ENCODE measurements at places on chromosomes 5 and 9.

DNA sequence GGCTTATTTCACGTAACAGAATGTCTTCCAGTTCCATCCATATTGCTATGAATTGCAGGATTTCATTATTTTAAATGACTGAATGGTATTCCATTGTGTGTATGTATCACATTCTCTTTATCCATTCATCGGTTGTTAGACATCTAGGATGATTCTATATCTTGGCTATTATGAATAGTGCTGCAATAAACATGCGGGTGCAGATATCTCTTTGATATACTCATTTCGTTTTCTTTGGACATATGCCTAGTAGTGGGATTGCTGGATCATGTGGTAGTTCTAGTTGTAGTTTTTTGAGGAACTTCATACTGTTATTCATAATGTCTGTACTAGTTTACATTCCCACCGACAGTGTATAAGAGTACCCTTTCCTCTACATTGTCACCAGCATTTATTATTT is 460.5 kb downstream of the MAN2A1 start:
- no peak for DNase-seq

- peak; percentile 38 for DNase-seq
Observed at GRCh38 chr5:148290271-148291195, 21.7 kb upstream of the SPINK7 start.

- DNase-seq, result no peak
Observed at GRCh38 chr5:32020946-32021345, 153.2 kb downstream of the GOLPH3 start.

DNA sequence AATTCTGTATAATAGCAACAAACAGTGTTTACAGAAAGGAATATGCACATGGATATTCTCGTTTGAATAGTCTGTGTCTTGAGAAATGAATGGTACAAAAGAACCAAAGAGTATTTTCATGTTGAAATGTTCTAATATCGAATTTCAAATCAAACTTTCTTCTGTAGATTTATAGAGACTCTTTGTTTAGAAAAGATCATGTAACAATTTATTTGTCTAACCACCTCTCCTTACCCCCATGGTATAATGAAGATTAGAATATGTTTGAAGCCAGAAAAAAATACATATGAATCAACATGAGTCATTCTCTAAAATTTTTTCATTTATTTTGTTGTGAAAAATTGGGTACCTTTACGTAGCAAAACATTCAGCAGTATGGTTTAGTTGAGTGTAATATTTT is 285.6 kb downstream of the PRR16 start:
- no peak for DNase-seq

DNA sequence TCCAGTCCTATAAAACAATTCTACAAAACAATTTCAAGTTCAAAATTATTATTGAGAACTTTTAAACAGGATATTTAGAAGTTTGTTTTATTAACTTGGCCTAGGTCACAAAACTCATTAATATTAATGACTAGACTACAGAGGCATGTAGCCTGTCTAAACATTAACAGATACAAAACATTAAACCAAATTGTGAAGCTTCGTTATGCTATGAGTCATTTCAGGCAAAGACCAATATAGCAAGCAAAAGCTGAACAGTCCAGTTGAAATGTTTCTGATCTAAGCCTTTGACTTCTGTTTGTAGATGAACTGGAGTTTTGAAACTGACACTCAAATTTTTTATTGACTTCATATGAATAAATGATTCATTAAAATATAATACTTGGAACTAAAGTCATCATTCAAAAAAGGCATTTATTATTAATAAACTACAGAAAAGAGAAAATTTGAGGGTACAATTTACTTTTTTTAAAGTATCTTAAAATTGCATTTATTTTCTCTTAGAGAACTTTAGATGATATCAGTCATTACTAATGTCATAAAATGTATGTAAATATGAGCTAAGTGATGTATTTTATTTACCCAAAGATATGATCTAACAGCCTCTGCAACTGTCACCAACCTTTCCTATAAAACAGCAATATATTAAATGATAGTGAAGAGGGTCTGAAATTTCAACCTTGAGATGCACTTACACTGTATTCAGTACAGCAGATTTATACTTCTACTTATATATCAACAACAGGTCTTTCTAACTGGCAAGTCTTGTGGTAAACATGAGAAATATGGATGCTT is 188.8 kb downstream of the COMMD10 start:
- DNase-seq, result no peak

DNA sequence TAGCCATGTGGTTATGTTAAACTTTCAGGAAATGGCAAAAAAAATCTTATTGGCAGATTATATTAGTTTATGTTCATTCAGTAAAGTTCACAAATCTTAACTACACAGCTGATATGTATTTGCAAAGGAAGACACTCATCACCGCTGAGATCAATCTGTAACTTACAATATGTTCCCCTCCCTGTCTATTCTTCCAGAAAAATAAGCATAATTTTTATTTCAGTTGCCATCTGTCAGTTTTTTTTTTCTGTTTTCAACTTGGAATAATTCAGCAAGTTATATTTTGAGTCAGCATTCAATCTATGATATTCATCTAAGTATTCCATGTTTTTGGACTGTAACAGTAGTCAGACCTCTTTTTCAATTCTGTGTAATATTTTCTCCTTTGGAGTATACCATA is 1019.9 kb upstream of the PTPRD start:
- no peak for DNase-seq

- DNase-seq, result no peak
Observed at GRCh38 chr9:31606678-31607077, 777.8 kb upstream of the ACO1 start.

DNA sequence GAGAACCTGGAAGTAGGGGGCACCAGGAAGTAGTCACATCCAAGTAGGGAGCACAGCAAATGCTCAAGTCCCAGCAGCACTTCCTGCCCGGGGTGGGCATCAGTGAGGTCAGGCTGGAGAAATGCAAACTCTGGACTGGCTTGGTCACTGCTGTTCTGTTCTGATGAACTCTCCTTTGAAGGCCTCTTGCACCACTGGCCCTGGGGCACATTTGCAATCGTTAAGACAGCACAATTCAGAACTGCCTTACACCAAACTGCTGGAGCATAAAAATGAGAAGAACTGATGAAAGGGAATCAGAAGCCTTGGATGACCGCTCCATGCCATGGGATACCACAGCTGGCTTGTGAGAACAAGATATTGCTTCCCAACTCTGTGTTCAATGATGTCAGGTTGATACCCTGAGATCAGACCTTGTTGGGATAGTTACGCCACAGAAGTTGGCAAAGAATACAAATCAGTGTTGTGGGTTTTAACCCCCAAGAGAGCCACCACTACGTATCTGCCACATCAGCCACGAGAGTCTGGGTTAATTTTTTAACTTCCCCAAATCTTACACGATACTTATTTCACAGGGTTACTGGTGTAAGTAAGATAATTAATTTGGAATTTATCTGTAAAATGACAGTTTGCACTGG is 42.3 kb upstream of the ZSWIM6 start:
- DNase-seq, result peak; percentile 5

GRCh38 chr9:70954596-70955143 is 166.8 kb downstream of the TRPM3 start:
- no peak for DNase-seq

- no peak for DNase-seq
Observed at GRCh38 chr9:106307670-106308069, 555.3 kb upstream of the ZNF462 start.

- DNase-seq, result peak; percentile 89
Observed at GRCh38 chr9:89422151-89422975, 75.5 kb downstream of the SEMA4D start.

- DNase-seq, result no peak
Observed at GRCh38 chr5:23072179-23072578, 219.0 kb upstream of the CDH12 start.

- DNase-seq, result peak; percentile 19
Observed at GRCh38 chr9:131422241-131422792, 28.4 kb downstream of the PRRC2B start.

- no peak for DNase-seq
Observed at GRCh38 chr9:31700252-31701045, 684.0 kb upstream of the ACO1 start.

DNA sequence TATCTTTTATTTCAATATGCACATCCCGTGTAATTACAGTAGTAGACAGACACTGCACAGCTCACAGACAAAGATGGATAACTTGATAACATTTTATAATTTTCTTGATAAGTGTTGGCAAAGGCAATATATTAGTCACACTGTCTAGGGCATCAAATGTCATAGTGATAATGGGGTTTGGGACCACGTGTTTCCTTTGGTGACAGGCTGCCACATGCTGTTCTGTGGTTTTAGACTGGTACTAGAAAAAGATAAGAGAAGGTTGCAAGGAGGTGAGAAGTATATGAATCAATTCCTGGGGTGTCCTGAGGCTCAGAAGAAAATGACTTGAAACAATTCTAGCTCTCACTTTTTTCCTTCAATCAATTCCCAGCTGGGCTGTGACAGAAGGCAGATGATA is 258.8 kb upstream of the CHD1 start:
- DNase-seq, result peak; percentile 3

DNA sequence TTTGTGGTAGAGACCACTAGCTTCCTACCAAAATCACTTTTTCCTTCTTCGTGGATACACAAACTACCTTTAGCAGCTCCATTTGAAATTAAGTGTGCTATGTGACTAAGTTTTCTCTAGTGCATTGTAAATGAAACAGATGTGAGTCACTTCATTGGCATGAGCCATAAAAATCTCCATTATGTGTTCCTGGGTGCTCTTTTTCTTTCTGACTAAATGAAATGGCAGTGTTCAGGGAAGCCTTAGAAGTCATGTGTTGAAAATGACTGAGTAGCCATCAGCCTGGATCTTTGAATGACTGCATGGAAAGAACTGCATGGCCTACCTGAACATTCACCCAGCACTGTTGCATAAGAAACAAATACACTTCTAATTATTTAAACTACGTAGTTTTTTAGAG is 107.9 kb downstream of the NDUFAF2 start:
- DNase-seq, result no peak

GRCh38 chr9:117135501-117136098 is 279.3 kb downstream of the ASTN2 start:
- no peak for DNase-seq

DNA sequence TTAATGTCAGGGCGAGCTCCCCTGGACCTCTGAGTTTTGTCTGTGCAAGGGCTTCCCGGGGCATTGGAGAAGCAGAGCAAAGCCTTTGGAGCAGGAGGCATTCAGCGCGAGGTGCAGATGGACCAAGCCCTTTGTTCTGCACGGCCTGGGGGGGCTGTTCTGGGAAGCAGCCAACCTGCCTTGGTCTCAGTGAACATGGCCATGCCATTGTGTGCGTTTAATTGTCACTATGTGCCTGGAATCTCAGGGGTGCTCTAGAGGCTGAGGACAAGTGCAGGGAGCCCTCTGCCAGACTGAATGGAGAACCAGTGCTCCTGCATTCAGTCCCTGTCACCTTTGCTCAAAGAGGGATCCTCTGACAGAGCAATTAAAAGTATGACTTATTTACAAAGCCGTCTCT is 329.4 kb downstream of the IRX1 start:
- no peak for DNase-seq

DNA sequence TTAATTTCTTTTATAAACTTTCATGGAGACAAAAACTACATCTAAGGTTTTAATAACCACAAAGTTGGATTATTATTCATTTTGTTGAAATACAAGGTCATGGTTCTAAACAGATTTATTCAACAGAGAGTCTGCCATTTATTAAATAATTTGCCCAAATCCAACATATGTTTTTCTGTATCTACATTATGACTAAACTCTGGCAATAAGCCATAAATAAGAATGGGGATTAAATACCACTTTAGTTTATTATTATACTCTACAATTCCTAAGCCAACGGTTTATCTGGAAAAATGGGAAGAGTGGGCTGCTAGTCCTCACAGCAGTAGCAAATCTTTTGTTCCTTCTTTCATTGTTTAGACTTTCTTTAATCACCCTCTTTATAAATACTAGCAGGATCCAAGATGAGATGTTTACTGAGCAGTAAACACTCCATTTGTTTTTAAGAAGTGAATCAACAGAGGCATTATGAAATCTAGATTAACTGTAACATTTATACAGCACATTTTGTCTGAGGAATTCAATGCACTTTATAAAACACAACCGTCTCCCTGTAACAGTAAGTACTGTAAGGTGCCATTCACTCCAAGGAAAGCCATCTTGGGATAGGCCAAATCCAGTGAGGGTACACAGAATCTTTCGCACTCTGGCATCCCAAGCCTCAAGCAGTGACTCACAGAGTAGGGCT is 89.7 kb downstream of the DROSHA start:
- no peak for DNase-seq

- DNase-seq, result no peak
Observed at GRCh38 chr9:68489646-68490045, 51.0 kb downstream of the TMEM252 start.

DNA sequence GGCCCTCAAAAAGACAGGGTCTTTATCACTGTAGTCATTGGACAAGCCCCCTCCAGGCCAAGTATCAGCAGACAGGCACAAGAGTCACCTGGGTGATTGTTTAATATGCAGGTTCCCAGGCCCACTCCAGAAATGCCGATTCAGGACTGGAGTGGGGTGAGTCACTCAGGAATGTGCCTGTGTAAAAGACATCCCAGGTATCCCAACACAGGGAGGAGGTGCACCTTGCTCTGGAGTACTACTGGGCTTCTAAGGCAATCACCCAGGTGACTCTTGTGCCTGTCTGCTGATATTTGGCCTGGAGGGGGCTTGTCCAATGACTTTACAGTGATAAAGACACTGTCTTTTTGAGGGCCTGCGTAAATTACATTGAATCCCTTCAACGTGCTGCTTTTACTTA is 40.6 kb downstream of the ACTL7B start:
- DNase-seq, result no peak

GRCh38 chr5:87886164-87886563 is 382.5 kb downstream of the TMEM161B start:
- no peak for DNase-seq

GRCh38 chr5:96283589-96283988 is 149.5 kb downstream of the PCSK1 start:
- DNase-seq, result no peak

DNA sequence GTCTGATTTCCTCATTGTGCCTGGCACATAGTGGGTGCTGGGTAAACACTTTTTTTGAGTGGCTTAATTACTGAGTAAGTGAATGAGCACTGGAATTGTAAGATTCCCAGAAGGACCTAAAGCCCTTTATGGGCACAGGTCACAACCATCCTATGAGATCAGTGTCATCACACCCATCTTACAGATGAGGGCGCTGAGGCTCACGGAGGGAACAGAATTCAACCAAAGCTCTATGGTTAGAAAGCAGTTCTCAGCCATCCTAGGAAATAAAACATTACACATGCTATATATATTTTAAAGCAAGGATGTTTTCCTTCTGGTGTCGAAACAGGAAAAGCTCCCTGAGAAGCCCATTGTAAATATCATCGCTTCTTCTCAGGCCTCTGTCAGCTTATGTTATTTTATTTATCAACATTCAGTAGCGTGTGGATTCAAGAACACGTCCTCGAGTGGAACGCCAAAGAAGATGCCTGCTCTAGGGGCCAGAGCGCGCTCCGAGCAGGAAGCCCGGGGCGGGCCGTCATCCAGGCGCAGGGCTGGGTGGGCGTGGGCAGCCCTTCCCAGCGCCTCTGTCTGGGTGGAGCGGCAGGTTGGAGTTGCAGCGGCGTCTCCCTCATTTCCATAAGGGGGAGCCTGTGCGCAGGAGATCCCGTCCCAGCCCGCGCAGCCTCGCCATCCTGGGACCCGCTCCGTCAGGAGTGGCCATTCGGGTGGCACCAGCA is 155.8 kb upstream of the SMIM23 start:
- DNase-seq, result peak; percentile 65

Data from hematopoietic multipotent progenitor cell treated with erythropoietin and hydrocortisone succinate and interleukin-3 and kit ligand, for 8 days (in vitro differentiated cells).